SW 1271 (cell line): ENCODE measurements at places on chromosomes 7 and 10.

- DNase-seq = no peak
Measured at GRCh38 chr7:130673066-130673465, 4.5 kb upstream of the COPG2 start.

- no peak for DNase-seq
Measured at GRCh38 chr7:99788554-99788953, 4.6 kb upstream of the CYP3A4 start.

GRCh38 chr7:17155529-17155928 is 142.9 kb upstream of the AHR start:
- no peak for DNase-seq

- peak; percentile 38 for DNase-seq
Measured at GRCh38 chr10:25725917-25726716, 207.9 kb upstream of the MYO3A start.

DNA sequence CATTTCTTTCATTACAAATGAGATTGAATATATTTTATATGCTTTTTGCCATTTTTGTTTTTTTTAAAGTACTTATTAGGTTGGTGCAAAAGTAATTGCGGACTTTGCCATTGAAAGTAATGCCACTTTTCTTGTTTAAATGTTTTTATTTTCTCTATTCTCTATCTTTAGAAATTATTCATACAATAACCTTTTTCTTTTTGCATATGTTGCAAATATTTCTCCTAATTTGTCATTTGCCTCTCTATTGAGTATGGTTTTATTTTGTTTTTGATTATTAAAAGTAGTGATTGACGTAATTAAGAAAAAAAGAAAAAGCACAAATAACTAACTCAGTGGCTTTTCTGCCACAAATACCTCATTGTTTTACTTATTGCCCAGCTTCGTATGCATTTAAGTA is 172.4 kb downstream of the NPSR1 start:
- no peak for DNase-seq

DNA sequence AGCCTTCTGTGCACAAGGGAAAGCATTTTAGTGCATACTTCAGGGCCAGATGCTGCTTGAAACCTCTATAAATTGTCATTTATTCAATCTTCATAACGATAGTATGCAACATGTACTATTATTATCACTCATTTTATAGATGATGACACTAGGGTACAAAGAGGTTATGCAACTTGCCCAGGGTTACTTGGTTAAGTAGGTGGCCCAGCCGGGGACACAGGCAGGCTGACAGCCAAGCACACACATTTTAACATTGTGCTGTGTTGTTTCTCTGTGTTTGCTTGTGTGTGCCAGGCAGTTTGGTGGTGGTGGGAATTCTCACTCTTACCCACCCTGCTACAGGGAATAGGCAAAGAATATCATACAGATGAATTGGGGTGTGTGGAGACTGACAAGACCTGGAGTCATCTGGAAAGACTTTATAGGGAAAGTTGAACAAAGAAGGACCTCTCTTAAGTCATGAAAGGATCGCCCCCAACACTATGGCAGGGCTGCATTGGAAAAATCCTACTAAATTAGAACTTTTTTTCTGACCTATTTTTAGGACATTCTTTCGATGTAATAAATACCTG is 98.9 kb downstream of the MKX start:
- no peak for DNase-seq

- no peak for DNase-seq
Measured at GRCh38 chr10:78505657-78506056, 472.0 kb downstream of the RPS24 start.

DNA sequence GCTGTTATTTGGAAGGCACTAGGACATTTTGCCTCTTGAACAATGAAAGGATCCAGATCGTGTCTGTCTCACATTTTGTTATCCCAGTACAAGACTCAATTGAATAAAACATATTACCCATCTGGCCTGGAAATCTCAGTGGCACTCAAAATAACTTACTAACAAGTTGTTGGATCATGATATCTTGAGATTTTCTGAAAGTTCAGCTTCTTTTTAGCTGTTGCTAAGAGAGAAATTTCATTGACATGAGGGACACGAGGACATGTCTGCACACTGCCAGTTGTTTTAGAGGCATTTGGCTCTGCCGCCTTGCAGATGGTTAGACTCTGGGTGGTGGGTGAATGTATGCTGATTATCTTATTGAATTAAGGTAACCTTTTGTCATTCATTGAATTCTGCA is 41.0 kb downstream of the KAT6B start:
- DNase-seq = no peak

- DNase-seq = no peak
Measured at GRCh38 chr7:41837916-41838315, 135.0 kb upstream of the INHBA start.

DNA sequence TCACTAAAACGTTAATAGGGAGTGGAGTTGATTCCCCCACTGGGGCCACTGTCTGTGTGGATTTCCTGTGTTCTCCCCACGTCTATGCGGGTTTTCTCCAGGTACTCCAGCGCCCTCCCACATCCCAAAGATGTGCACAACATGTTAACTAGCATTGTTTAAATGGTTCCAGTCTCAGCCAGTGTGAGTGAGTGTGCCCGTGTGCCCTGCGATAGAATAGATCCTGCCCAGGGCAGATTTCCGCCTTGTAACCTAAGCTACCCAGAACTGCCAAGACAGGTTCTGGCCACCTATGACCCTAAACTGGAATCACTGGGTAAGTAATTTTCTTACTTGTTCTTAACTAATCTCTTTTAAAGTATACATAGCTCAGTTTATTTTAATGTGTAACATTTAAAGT is 58.5 kb downstream of the CCDC6 start:
- DNase-seq = no peak

- no peak for DNase-seq
Measured at GRCh38 chr10:35927990-35928488, 285.9 kb upstream of the FZD8 start.

- DNase-seq = peak; percentile 3
Measured at GRCh38 chr10:68156373-68157185, 47.3 kb downstream of the MYPN start.

DNA sequence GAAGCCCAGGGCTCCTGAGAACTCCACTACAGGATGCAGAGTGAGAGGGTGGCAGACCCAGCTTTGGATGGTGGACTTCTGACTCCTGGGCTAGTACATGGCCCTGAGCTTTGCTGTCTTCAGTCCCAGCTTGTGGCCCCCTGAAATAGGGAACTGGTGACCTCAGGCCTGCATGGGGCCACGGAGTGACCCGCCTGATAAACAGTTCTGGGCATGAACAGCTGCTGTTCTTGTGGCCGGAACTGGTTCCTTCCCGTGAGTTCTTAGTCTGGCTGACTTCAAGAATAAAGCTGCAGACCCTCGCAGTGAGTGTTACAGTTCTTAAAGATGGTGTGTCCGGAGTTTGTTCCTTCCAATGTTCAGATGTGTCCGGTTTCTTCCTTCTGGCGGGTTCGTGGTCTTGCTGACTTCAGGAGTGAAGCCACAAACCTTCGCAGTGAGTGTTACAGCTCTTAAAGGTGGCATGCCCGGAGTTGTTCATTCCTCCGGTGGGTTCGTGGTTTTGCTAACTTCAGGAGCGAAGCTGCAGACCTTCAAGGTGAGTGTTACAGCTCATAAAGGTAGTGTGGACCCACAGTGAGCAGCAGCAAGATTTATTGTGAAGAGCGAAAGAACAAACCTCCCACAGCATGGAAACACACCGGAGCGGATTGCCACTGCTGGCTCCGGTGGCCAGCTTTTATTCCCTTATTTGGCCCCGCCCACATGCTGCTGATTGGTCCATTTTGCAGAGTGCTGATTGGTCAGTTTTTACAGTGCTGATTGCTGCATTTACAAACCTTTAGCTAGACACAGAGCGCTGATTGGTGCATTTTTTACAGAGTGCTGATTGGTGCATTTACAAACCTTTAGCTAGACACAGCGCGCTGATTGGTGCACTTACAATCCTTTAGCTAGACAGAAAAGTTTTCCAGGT is 268.0 kb downstream of the ZEB1 start:
- no peak for DNase-seq

DNA sequence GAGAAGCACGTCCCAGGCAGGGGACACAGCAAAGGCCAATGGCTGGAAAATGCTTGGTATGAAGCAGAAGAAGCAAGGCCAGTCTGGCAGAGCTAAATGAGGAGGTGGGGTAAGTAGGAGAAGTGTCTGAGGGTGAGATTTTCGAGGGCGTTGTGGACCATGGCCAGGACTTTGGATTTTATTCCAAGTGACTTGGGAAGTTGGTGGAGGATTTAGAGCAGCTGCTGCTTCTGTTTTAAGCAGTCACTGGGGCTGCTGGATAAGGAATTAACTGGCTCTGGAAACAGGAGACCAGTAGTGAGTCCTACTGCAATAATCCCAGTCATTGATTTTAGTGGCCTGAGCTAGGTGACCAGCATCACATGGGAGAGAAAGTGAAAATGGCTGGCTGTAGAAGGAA is 67.6 kb upstream of the GSDME start:
- DNase-seq = no peak

GRCh38 chr7:30713392-30713791 is 31.1 kb upstream of the CRHR2 start:
- no peak for DNase-seq

DNA sequence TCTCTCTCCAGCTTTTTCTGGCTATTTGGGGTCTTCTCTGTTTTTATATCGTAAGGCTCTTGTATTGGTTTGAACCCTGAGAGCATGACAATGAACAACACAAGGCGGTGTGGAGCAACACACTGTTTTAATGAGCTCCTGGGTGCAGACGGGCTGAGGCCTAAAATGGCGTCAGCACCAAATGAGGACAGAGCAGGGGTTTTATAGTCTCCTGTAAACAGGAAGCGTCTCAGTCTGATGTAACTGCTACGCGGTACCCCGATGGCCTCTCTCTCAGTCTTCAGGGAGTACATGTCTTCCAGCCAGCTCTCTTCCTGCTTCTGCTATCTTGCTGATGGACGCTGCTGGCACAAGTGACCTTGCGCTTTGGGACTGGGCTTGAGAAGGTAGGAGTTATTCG is 95.9 kb upstream of the CCDC71L start:
- DNase-seq = no peak

DNA sequence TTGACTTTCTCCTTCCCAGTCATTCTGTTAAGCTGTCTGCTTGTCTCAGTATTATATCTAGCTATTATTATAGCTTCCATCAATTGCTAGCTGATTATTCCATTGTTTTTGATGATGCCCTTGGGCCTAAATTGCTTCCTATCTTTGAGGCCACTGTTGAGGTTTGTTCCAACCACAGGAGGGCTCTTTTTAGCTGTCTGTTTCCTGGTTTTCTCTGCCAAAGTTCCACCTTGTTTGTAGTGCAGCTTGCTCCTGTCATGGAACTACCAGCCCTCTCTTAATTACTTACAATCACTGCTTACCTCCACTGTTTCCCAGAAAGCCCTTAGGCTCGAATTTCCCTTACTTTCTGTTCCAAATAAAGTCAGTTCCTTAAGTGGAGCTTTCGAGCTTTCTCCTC is 118.7 kb upstream of the SEC61G start:
- DNase-seq = no peak

- no peak for DNase-seq
Measured at GRCh38 chr7:132152131-132152889, 424.0 kb downstream of the PLXNA4 start.

- no peak for DNase-seq
Measured at GRCh38 chr10:124081547-124082140, 11.8 kb downstream of the CHST15 start.

GRCh38 chr10:79053481-79054202 is 15.1 kb upstream of the ZMIZ1 start:
- DNase-seq = no peak

DNA sequence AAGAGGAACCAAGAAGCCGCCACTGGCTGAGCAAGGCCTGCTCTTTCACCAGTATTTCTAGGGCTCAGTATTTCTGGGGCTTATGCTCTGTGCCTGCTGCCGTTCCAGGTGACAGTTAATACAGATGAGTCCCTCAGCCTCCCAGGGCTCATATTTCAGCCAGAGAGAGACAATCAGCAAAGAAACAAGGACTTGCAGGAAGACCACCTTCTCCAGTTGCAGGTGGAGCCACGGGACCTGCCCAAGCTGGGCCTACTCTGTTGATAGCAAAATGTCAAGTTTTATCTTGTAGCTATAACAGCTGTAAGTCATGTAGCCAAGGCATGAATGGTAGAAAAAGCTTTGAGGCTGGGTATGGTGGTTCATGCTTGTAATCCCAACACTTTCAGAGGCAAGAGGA is 42.7 kb downstream of the NPTX2 start:
- no peak for DNase-seq

- no peak for DNase-seq
Measured at GRCh38 chr7:44678471-44679179, 70.0 kb upstream of the ZMIZ2 start.

- DNase-seq = no peak
Measured at GRCh38 chr7:150471886-150472285, 21.5 kb downstream of the GIMAP8 start.

GRCh38 chr10:30493609-30494530 is 59.9 kb downstream of the MAP3K8 start:
- no peak for DNase-seq

DNA sequence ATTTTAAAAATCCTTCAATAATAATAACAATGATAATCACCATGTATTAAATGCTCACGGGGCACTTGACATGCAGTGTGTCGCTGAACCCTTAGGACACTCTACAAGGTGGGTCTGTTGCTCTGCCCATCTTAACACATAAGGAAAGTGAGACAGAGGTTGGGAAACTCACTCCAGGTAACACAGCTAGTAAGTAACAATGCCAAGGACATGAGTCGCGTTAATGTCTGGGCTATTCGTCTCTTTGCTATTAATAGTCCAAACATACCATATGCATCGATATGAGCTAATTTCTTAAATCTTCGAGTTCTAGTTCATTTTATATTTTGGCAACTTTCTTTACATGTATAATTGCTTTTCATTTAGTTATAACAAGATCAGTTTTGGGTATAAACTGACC is 79.5 kb downstream of the BEND7 start:
- no peak for DNase-seq

DNA sequence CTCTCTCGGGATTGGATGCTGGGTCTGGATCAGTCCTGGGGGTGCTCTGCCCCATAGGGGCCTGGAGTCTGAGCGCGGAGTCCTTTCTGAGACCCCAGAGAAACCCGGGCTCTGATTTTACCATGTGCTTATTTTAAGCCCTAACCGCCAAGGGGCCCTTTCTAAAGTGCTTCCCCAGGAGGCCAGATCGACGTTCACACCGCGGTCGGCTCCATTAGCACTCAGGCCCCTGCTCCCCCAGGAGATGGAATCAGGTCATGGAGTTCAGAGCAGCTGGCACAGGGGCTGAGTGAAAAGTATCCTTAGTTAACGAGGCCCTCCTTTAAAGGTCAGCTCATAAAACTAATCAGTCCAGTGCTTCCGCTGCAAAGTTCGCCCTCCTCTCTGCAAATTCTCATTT is 159.4 kb upstream of the COBL start:
- DNase-seq = no peak

GRCh38 chr10:118241229-118242137 is 100.6 kb downstream of the FAM204A start:
- peak; percentile 15 for DNase-seq

- no peak for DNase-seq
Measured at GRCh38 chr10:116627386-116627933, 6.7 kb downstream of the PNLIPRP2 start.

DNA sequence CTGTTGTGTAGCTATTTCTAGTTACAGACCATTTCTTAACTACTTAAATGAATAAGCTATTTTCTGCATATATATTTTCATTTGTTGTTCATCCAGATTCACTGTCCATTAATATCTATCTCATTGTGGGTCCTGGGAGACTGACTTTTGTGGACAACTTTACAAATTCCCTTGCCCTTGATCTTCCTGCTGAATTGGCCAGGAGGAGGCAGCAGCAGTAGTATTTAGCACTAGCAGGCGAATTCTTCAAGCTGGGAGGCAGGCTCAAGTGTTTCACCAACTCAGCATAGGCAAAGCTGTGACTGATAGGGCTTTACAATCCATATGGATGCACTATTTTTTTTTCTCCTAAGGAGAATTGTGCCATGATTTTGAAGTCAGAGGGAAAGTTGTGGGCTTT is 461.0 kb upstream of the NRG3 start:
- DNase-seq = no peak

- no peak for DNase-seq
Measured at GRCh38 chr7:148403466-148403993, 187.0 kb upstream of the C7orf33 start.
